Subcutaneous adipose tissue (tissue), 4 donors: ENCODE measurements at places on chromosomes 5 and 9. TPM values are rescaled to one million over a fixed set of nuclear protein-coding genes. Genes with fewer than 3 reads are reported as not detected.

The CDC20B gene
- total RNA-seq = not detected

The CCDC152 gene
- 2.0 TPM for total RNA-seq

The SMIM33 gene
- not detected for total RNA-seq

The ZNF79 gene
- 9.0 TPM for total RNA-seq

The PCDHA9 gene
- 0.19 TPM for total RNA-seq

The FAM193B gene
- total RNA-seq = 95.5 TPM
